ENCODE measurements at places on chromosomes 5 and 9.

- no peak for DNase-seq
Measured at GRCh38 chr9:69949396-69949795, 94.3 kb upstream of the MAMDC2 start.

GRCh38 chr9:1490341-1491232 is 440.4 kb downstream of the DMRT2 start:
- DNase-seq: no peak

DNA sequence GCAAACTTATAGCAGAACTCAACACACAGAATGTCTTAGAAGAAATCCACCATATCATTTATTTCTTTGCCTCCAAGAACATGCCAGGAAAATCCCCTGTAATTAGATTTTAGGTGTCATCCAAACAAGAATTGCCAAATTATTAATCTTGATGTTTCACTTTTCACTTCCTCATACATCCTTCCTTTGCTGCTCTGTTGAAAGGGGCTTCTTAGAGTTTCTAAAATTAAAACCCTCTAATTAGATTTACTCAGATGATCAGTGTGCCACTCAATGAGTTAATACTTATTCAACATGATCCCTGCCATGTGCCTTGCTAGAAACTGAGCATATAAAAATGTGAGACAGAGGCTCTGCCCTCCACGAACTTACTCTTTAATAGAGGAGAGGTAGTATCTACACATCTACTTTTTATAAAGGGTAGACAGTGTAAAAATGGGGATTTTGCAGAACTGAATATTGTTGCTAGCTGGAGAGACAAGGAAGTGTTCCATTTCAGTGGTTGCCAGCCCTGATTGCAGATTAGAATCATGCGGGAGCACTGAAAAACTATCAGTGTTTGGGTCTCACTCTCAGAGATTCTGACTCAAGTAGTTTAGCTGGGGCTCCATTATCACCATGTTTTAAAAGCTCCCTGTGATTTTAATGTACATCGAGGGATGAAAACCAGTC is 498.4 kb downstream of the TLE4 start:
- no peak for DNase-seq

- no peak for DNase-seq
Measured at GRCh38 chr9:77502568-77502967, 145.6 kb downstream of the GNA14 start.

- no peak for DNase-seq
Measured at GRCh38 chr9:95189251-95190098, 128.0 kb downstream of the FANCC start.

DNA sequence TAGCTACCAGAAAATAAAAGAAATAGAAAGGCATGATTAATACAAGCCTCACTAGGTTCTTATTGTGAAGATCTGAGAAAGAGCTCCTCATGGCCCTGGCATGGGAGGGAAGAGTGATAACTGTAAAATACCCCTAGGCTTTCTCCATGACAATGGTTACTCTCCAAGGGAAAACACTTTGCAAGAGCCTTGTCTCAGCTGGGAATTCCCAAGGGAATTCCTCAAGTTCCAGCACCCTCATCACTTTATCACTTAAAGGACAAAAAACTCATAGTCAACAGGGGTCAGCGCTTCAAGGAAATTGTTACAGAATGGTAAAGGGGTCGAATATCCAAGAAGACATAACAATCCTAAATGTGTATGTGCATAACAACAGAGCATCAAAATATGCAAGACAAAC is 21.2 kb downstream of the SYK start:
- no peak for DNase-seq

- DNase-seq: no peak
Measured at GRCh38 chr5:127649018-127649439, at the start of gene CTXN3. Gene CTXN3, plus strand, starts transcription at chr5:127649082. Its CDS starts 8,440 bp downstream, at chr5:127657522.

- DNase-seq: peak; percentile 10
Measured at GRCh38 chr5:80269991-80270438, 14.2 kb upstream of the SERINC5 start.

GRCh38 chr9:87890837-87891236 is 8.2 kb downstream of the SPATA31E1 start:
- no peak for DNase-seq

- DNase-seq: no peak
Measured at GRCh38 chr9:20753761-20754160, 69.7 kb downstream of the FOCAD start.

- DNase-seq: no peak
Measured at GRCh38 chr5:43275391-43275790, 37.8 kb downstream of the HMGCS1 start.

- DNase-seq: no peak
Measured at GRCh38 chr5:153630546-153630945, 140.1 kb downstream of the GRIA1 start.
